ENCODE measurements at places on chromosomes 2 and 18. TPM values are rescaled to one million over a fixed set of nuclear protein-coding genes. Genes with fewer than 3 reads are reported as not detected.

CD8B gene
- not detected for total RNA-seq

POTEI gene
- under 0.01 TPM for total RNA-seq

C2orf72 gene
- under 0.01 TPM for total RNA-seq

AMER3 gene
- not detected for total RNA-seq

EGR4 gene
- total RNA-seq: not detected

MTIF2 gene
- total RNA-seq: 54.8 TPM

CXCR4 gene
- total RNA-seq: 0.92 TPM

ANXA4 gene
- total RNA-seq: 87.0 TPM

DAW1 gene
- total RNA-seq: 0.55 TPM

DPP10 gene
- total RNA-seq: not detected

CRACDL gene
- not detected for total RNA-seq

SLC9A4 gene
- under 0.01 TPM for total RNA-seq

SAG gene
- not detected for total RNA-seq

MRPS5 gene
- total RNA-seq: 48.8 TPM

IL37 gene
- total RNA-seq: not detected

EFEMP1 gene
- 1,445 TPM for total RNA-seq

KCNG2 gene
- 4.7 TPM for total RNA-seq

MTCL1 gene
- total RNA-seq: 23.5 TPM

OSBPL6 gene
- 1.1 TPM for total RNA-seq

CNRIP1 gene
- 28.4 TPM for total RNA-seq

CABYR gene
- total RNA-seq: 3.6 TPM

RBM44 gene
- 0.14 TPM for total RNA-seq

NYAP2 gene
- not detected for total RNA-seq

TACR1 gene
- under 0.01 TPM for total RNA-seq

PLGLB1 gene
- 1.8 TPM for total RNA-seq
